ENCODE measurements at places on chromosomes 2 and 18. TPM values are rescaled to one million over a fixed set of nuclear protein-coding genes. Genes with fewer than 3 reads are reported as not detected.

DNA sequence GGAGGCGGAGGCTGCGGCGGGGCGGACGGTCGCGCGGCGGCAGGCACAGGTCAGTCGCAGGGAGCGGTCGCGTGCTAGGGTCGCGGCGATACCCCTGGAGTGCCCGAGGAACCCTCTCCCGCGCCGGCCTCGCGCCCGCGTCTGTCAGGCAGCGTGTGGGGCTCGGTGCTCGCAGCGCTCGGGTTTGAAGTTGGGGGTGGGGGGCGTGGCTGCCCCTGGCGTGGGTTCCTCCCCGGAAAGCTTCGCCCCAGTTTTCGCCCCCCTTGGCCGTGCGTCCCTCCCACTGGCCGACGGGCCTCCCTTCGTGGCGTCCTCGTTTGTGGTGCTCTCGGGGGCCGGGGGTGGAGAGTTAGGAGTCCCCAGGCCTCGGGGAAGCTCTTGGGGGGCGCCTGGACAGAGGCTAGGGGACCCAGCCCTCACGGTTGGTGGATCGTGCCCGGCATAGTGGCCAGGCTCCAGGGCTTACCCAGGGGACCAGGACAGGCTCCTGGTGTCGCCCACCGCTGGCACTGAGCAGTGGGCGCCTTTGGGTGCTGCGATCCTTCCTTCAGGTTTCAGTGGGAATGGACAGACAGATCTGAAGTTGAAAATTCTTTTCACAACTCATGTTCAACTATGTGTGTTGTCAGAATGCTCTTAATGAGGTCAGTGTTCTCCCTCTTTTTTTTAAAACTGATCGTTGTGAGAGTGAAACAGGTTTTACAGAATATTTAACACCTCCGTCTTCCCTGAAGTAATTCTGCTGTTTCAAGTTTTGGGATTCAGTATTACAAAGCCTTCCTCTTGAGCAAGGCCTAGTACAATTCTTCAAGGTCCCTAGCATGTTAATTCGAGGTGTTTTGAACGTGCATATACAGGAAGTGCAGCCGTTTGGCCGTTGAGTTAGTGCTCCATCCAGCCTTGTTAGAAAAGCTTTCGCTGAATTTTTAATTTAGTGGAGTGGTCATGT is 604 bp downstream of the RALBP1 start:
- peak overlapping the region; percentile 88 for H3K4me3 ChIP-seq
- no peaks in the 10 kb centered on the region for H3K4me1 ChIP-seq
- peak overlapping the region; percentile 81 for H3K27ac ChIP-seq
- no peaks in the 10 kb centered on the region for H3K27me3 ChIP-seq
- peak; percentile 27 for DNase-seq
- H3K36me3 ChIP-seq: peaks cover 9% of the 10 kb centered on the region

DNA sequence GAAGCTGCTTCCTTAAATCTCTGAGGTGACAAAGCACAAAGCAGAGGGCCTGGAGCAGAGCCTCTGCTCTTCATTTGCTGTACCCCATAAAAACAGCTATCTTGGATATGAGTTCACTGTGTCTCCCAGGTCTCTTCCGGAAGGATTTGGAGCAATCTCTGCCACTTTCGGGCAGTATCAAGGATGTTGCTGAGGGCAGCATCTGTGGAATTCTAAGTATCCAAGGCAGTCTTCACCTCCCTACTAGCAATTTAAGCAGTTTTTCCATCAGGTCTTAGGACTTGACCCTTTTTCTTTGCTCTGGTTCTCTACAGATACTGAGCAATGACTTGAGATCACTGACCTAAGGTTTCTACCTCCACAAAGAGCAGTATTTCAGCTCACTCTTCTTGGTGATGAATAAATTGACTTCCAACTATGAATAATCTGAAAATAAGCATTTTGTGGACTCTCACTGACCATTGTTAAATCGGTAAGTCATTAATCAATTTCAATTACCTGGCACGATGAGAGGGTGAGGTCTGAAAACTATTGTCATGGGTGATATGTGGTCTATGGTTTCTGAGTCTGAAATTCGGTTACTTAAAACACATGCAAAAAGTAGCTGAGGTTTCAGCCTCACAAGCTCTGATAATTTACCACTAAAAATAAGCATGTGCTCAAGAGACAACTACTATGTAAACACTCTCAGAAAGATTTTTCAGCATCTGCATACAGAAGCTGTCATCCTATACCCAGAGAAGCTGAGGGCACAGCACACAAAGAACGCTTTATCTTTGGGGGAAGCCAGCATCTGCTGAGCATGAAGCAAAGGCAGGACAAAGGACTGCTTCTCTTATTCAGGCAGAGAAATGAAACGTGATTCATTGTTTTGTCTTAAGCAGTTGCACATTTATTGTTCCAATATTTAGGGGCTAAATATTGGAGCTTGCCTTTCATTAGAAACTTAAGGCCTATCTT is 32.1 kb upstream of the SPATS2L start:
- no peaks in the 10 kb centered on the region for H3K36me3 ChIP-seq
- no peak overlapping the region for H3K4me3 ChIP-seq
- H3K27me3 ChIP-seq: no peaks in the 10 kb centered on the region
- no peaks in the 10 kb centered on the region for H3K4me1 ChIP-seq
- DNase-seq: no peak
- H3K27ac ChIP-seq: no peak overlapping the region

DNA sequence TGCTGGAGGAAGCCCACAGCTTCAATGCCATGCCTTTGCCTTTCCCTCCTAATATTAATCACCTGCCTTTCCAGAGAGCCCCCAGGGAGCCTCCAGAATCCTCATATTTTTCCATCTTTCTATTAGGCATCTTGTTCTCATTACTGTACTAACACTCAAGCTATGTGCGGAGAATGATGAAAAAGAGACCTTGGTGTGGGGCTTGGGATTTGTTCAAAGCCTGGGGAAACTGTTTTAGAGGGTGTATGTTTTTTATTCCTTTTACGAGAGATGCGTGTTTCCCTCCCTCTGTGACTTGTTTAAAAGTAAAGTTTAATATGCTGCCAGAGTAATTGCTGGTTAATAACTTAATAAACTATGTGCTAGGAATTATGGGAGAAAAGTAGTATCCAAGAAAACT is 102.4 kb upstream of the ZFP36L2 start:
- no peaks in the 10 kb centered on the region for H3K4me1 ChIP-seq
- no peak overlapping the region for H3K4me3 ChIP-seq
- no peak overlapping the region for H3K27ac ChIP-seq
- DNase-seq: no peak

GRCh38 chr2:155310589-155310988 is 612.1 kb downstream of the KCNJ3 start:
- no peaks in the 10 kb centered on the region for H3K36me3 ChIP-seq
- no peak for DNase-seq
- no peaks in the 10 kb centered on the region for H3K4me1 ChIP-seq
- no peak overlapping the region for H3K27ac ChIP-seq

- no peaks in the 10 kb centered on the region for H3K4me1 ChIP-seq
- H3K4me3 ChIP-seq: no peak overlapping the region
- H3K27ac ChIP-seq: no peak overlapping the region
- DNase-seq: no peak
- H3K36me3 ChIP-seq: no peaks in the 10 kb centered on the region
Measured at GRCh38 chr2:152359573-152360363, 24.8 kb downstream of the FMNL2 start.

DNA sequence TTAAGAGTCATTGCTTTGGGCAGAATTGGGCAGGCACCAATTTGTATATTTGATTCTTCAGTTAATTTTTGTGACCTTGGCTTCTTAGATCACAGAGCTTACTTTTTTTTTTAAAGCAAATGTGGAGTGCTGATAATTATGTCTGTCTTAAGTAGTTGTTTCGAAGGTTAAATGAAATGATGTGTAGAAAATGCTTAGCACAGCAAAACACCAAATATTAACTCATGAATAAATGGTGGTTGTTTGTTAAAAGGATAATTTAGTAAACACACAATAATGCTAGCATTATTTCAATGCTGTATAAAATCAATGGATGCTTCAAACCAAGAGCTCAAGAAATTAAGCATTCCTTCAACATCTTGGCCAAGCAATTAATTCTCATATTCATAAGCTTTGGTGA is 143.4 kb downstream of the LPIN1 start:
- no peak for DNase-seq
- no peaks in the 10 kb centered on the region for H3K36me3 ChIP-seq
- no peaks in the 10 kb centered on the region for H3K4me1 ChIP-seq
- no peak overlapping the region for H3K4me3 ChIP-seq
- H3K27ac ChIP-seq: no peak overlapping the region

RBM43 gene
- 11.7 TPM for total RNA-seq

All from naive thymus-derived CD4-positive, alpha-beta T cell (primary cell).